H1 (cell line): ENCODE measurements at places on chromosomes 16 and 17.
A peak's percentile ranks its signal among the peaks of the same experiment; 100 is the strongest.

DNA sequence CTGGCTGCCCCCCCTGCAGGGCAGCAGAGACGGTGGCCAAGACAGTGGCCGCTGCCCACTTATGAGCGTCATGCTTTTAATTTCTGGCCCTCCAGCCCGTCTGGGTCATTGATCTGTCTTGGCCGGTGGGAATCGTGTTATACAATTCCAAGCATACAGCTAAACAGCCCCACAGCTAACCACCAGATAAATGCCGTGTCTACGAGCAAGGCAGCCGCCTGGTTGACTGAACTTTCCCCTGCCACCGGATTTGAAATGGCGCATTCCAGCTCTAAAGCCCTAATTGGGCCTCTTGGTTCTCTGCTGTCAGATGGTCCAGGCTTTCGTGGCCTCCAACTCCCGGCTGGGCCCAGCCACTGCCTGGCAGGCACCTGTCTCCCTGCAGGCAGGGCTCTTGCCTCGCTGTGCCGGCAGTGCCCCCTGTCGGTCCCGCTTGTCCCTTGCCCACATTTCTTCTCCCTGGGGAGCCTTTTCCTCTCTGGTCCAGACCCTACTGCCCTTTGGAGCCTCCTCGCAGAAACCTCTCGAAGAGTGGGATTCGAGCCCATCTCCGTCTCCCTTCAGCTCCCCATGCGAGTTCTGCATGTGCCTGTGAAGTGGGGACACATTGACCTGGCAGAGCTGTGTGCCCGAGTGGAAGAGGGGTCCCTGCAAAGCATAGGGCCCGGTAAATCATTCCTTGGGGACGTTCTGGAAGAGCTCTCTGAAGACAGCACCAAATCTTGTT lies 1.8 kb upstream of the RBFOX3 start:
- peak; percentile 78 for DNase-seq

DNA sequence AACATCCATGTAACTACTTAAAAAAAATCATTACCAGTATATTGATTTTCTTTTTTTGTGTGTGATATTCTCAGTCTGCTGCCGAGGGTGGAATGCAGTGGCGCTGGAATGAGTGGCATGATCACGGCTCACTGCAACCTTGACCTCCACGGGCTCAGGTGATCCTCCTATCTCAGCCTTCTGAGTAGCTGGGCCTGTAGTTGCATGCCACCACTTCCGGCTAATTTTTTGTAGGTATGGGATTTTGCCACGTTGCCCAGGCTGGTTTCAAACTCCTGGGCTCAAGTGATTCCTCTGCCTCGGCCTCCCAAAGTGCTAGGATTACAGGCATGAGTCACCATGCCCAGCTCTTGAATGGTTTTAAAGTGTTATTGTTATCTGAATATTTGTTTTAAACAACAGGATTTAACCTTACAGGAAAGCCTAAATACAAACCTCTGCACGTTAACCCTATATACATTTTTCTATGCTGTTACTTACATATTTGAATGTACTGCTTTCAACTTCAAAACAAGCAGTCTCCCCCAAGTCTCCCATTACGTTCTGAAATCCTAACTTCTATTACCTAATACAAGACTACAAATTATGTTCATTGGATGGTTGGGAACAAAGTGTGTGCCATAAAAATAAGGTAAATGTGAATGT lies 61.7 kb downstream of the KPNA2 start:
- DNase-seq = no peak

DNA sequence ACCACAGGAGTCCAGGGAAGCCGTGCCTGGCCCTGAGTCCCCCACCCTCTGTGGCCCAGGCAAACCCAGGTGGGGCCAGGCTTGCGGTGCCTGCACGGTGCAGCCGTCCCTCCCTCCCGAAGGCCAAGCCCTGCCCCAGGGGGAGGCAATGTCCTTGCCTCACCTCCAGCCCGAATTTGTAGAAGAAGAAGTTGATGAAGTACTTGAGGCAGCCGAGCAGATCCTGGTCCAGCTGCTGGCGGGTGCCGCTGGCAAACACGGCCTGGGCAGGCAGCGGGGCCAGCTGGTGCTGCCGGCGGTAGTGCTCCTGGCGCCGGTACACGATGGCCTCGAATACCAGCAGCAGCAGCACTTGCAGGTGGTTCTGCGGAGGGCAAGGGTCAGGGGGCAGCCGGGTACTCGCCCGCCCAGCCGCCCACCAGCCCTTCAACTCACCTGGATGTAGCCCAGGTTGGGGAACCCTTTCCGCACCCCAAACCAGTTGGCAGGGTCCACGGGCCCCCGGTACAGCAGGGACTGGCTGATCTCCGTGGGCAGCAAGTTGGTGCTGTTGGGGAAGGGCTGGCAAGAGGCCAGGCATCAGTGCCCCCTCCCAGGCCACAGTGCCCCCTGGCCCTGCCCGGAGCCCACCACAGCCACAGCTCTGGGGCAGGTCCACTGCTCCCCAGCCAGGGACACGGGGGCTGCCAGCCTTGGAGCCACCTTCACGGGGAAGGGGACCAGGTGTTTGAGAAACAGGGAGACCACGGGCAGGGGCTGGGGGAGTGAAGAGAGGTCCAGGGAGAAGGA lies 26.1 kb downstream of the CTU2 start:
- no peak for DNase-seq

DNA sequence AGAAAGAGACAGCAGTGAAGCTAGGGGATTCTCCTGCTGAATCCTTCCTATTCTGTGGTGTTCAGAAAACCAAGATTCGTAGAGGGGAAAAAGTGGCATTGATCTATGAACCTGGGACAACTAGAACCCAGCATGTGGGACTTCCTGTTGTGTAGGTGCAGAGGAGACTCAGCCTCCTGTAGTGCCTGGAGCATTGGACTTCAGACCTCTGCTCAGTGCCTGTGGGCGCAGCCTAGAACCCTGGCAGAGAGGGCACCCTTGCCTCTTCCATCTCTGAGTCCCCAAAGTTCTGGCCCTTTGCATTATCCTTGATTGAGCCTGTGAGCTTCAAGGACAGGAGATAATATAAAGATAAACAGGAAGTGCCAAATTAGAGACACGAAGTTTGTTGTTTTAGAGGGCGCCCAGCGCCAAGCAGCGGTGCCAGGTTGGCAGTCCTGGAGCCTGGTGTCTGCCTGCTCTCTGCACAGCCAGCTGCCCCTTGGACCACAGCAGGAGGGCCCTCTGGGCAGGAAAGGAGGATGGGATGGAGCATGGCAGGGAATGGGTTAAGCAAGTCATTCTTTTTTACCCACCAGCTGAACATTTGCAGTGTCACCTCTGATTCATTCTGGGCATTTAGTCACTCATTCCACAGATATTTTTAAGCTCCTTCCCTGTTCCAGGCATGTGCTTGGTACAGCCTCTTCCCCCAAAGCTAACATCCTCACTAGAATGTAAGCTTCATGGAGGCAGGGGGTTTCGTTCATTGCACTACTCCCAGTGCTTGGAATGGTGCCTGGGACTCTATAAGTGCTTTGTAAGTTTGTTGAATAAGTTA lies 11.9 kb upstream of the SP6 start:
- no peak for DNase-seq

DNA sequence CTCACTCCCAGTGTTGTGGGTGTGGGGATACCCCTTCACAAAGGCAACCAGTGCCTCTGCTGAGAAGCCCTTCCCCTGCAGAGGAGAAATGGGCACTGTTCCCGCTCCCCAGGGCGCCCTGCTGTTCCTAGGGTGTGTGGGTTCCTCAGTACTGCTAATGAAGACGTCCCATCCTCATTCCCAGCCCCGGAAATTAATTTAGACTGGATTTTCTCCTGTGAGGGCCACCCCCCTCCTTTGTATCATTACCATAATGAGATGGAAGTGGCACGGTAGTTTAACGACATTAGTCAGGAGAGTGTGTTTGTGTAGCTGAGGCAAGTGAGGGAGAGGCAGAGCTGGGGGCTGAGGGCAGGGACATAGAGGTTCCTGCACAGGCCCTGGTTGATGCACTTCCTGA lies 53.2 kb downstream of the PIPOX start:
- no peak for DNase-seq

GRCh38 chr16:77584205-77584859 lies 138.0 kb upstream of the NUDT7 start:
- DNase-seq = no peak

GRCh38 chr16:11392041-11392581 lies 46.9 kb downstream of the RMI2 start:
- no peak for DNase-seq

GRCh38 chr17:9307313-9307998 lies 268.2 kb downstream of the STX8 start:
- DNase-seq = no peak

- DNase-seq = no peak
These were observed 420.9 kb downstream of the SHISA9 start for GRCh38 chr16:13322336-13322735.

DNA sequence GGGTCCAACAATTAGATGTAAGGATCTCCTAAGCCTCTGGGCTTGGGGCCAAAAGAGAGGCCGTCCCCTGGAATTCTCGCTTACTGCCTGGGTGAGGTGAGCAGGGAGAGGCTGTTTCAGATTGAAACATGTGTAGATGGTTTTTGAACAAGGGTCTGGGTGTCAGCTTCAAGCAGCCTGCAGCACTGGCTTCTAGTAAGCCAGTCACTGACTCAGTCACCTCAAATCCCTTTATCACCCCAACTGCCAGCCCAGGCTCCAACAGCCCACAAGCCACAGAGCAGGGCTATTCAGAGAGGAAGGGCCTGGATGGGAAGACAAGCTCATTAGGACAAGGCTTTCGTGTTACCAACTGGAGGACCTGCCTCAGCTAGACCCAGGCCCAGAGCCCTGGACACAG lies 180.2 kb downstream of the CCT6B start:
- DNase-seq = no peak

DNA sequence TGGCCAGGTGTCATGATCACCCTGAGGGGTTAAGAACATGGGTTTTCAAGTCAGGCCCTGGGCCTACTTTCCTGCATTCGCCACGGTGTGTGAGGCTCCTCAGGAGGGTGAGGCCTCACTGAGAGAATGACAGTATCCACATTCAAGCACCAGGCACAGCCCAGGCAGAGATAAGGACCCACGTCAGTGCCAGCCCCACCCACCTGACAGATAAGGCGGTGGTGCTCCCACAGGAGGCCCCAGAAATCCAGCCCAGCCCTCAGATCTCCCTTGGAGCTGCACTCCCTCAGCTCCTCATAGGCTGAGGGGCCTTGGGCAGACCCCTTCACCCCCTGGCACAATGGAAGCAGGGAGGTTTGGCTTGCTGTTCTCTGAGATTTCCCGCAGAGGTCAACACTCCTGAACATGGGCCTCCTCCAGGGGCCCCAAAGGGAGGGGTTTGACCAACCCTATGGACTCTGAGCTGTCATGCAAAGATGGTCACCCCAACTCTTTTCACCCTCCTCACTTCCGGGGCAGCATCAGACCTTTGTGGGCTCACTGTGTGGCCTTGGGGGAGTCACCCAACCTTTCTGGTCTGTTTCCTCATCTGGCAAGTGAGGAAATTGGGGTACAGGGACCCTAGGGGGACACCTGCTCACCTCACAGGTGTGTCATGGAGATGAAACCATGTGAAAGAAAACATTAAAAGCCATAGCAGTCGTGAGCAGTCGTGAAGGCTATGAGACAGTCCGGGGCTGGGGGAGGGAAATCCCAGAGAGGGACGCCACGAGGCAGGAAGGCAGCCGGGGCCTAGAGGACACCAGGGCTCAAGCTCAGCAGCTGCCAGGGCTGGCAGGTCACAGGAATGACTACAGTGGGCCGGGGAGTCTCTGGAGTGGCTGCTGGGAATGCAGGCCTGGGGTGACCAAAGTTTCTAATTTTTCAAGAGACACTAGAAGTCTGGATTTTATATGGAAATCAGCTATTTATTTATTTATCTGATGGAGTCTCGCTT lies 15.4 kb downstream of the PLLP start:
- no peak for DNase-seq

GRCh38 chr16:27341549-27341948 lies 27.8 kb downstream of the IL4R start:
- DNase-seq = no peak

DNA sequence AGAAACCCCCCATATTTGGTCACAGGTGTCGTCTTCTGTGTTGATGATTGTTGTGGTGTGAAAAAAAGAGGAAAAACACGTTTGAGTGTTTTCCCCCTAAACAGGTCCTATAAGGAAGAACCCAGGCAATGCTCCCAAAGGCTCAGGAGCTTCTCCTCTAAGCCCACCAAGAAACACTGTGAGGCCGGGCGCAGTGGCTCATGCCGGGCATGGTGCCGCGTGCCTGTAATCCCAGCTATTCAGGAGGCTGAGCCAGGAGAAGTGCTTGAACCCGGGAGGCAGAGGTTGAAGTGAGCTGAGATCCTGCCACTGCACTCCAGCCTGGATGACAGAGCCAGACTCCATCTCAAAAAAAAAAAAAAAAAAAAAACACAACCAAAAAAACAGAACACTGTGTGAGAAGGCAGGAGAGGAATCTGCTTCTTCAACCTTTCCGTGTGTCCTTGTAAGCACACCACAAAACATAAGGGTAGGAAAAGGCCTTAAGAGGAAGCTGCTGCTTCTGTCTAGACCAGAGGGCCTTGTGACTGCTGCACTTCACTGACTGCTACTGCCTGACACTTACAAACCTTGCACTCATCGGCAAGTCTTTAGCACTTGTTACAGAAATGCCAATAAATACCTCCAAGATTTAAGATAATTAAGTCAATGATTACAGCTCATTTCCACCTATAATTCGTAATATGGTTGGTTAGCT lies 9.3 kb downstream of the JPT1 start:
- DNase-seq = no peak
